ENCODE measurements at places on chromosomes 2 and 18. TPM values are rescaled to one million over a fixed set of nuclear protein-coding genes. Genes with fewer than 3 reads are reported as not detected.

The PLA2R1 gene
- 8.9 TPM for polyA plus RNA-seq

The TEX44 gene
- polyA plus RNA-seq, result not detected

GRCh38 chr18:58337686-58338085, 291.2 kb downstream of the ALPK2 start:
- DNase-seq, result no peak

- DNase-seq, result no peak
These were observed 241.7 kb downstream of the ATAD2B start for GRCh38 chr2:23685181-23685580.

DNA sequence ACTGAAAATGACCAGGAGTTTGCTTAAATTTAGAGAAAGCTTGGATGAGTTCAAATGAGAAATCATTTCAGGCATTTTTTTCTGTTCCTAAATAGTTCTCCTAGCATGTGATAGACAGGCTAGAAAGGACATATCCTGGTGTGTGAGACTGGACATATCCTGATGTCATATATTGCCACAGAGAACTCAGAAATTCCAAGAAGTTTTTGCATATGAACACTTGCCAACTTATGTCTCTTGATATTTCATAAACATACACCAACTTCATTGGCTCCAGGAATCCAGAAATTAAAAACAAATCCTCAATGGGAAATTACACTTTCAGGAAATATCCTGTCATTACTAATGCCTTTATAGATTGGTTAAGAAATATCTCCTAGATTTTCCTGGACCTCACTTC, 2.9 kb upstream of the SERPINB4 start:
- peak; percentile 10 for DNase-seq

DNA sequence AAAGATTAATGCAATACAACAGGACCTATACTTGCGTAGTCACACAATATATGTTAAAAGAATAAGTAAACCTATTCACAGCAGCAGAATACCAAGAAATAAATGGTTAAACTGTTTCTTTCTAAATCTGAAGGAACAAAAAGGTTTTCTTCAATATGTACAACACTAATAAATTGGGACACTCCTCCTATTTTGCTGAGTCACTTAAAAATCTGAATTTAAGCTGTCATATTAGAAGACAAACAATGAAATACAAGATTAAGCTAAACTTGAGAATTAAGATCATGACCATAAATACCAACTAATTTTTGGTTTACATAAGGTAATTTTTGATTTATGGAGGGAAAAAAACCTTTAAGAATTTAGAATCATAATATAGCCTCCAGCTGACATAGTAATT, 92.8 kb downstream of the ARHGEF33 start:
- DNase-seq, result no peak

GRCh38 chr2:65458999-65459398, 26.6 kb upstream of the SPRED2 start:
- peak; percentile 28 for DNase-seq

- no peak for DNase-seq
These were observed 615.1 kb upstream of the NETO1 start for GRCh38 chr18:73482901-73483300.

- DNase-seq, result no peak
These were observed 329.1 kb upstream of the GULP1 start for GRCh38 chr2:187962538-187962937.

- DNase-seq, result no peak
These were observed 159.4 kb downstream of the ANKRD30B start for GRCh38 chr18:14907420-14907819.
